ENCODE measurements at places on chromosomes 11 and 22. TPM values are rescaled to one million over a fixed set of nuclear protein-coding genes. Genes with fewer than 3 reads are reported as not detected.

OR8G1 gene
- not detected for total RNA-seq

OR8G5 gene
- not detected for total RNA-seq

TMPRSS13 gene
- total RNA-seq = 11.1 TPM

KCNC1 gene
- not detected for total RNA-seq

FBLN1 gene
- total RNA-seq = 33.7 TPM

SCGB2A2 gene
- total RNA-seq = not detected

HEPHL1 gene
- total RNA-seq = 5.5 TPM

ANAPC15 gene
- total RNA-seq = 17.7 TPM

GRCh38 chr11:61890529-61891330, 615 bp downstream of the FADS3 start:
- no peak for DNase-seq

- DNase-seq = no peak
Observed at GRCh38 chr11:6248248-6248647, 9.4 kb downstream of the CNGA4 start.

DNA sequence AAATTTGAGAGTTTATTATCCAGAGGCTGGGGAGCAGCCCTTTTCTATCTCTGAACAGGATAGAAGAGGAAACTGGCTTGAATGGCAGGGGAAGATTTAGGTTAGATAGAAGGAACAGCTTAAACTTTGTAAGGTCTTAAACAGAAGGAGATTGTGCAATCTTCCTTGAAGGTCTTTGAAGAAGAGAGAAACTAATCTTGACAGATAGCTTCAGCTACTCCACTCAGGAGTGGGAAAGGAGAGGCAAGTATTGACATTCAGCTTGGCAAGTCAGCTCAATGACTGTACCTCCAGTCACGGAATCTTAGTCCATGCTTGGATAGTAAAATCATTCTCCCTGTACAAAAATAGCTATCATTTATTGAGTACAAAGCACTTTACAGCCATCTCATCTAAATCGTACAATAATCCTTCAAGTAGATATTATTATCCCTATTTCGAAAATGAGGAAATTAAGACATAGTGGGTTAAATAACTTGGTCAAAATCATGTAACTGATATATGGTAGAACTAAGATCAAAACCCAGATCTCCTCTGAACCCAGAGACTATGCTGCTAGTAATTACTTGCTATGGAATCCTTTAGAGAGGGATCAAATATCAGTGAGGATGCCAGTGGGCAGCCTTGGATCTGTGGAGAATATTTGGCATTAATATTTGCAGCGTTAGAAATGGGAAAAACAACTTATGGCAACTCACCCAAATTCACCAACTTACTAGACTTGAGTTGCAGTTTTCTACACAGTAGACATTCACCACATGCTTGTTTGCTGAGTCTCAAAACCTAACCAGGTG, 14.6 kb downstream of the C11orf97 start:
- DNase-seq = no peak

DNA sequence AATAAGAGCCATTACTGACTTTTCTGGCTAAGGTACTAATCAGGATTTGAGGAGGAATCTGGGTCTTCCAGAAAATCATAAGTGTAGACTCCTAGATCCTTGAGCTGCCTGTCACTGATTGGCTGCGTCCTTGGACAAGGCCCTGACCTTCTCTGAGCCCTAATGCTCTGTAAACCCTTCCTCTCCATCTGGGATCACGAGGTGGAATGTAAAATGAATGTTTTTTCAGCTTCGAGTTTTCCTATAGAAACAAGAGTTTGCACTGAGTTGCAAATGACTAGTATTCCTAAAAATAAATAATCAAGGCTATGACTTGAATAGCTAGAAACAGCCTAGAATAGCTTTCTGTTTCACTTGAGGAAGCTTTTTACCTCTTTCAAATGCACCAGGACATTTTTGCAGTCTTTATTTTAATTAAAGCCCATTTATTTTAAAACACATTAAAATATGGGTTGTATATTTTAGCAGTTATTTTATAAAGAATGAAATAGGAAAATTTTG, 1.1 kb upstream of the DIXDC1 start:
- no peak for DNase-seq

DNA sequence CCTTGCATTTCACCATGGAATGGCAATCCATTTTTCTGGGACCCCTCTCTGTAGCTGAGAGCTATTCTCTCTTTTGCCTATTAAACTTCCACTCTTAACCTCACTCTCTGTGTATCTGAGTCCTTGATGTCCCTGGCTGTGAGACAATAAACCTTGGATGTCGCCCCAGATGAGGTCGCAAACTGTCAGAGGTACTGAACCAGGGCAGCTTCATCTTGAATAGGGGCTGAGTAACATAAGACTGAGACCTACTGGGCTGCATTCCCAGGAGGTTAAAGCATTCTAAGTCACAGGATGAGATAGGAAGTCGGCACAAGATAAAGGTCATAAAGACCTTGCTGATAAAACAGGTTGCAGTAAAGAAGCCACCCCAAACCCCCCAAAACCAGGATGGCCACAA, 68.0 kb downstream of the RSF1 start:
- DNase-seq = no peak

DNA sequence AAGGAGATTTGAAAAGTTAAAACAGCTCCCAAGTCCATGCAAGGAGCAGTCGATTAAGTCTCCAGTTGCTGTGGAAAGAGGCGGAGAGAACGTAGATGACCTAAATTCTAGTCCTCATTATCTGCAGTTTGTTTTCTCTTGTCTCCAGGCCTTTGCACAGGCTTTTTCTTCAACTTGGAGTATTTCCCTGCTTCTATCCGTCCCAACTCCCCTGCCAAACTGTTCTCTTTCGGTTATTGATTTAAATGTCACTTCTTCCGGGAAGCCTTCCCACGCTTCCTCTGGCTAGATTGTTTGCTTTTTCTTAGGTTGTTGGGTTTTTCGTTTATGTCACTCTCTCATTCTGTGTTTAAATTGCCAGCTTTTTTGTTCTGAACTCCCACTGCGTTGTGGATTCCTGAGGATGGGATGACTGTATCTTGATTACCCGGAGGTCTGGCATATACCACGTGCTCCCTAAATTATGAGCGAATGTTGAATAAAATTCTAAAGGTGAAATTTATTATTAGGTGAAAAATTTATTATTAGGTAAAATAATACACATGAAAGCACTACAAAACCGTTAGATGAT, 463 bp downstream of the TMEM126B start:
- DNase-seq = no peak

DNA sequence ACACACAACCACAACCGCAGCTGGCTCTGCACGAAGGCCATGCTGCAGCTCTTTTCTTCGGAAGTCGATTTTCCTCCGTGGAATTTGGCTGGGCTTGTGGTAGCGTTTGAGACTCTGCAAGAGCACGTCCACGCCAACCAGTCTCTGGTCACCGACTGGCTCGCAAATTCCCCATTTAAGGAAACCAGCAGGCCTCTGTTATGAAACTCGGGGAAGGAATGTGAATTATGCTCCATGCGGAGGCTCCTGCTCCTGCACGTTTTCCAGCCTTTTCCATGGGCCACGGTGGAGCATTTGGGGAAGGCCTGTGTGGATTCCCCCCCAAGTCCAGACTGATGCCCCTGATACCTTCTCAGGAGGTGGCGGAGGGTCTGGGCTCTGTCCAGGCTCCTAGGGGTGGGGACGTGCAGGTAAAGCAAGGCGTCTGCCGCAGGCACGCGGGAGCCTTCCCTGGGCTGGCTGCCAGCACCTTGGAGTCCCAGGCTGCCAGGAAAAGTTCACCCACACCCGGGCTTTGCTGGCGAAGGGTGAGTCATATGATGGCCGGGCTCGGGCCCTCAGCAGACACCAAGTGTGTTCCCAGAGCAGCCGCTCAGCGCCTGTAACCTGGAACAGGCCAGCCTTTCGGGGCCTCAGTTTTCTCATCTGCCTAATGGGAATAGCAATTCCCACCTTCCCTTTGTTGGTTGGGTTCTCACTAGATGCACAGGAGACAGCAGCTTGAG, 41.9 kb downstream of the LRP5 start:
- DNase-seq = no peak

DNA sequence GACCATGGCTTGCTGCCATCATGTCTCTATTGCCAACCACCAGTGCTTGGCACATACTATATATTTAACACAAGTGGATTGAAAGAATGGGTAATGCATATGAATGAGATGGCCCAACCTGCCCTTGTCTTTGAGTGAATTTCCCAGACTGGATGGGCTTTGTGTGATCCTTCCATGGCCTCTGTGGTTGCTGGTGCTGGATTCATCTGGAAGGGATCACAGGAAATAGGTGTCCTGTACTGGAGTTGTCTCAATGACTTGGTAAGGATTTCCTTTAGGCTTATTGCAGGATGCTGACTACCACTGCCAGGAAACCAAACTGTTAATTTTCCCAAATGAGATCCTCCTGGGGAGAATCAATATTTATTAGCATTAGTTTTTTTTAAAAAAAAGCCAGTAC, 328.6 kb downstream of the TMEM135 start:
- no peak for DNase-seq

DNA sequence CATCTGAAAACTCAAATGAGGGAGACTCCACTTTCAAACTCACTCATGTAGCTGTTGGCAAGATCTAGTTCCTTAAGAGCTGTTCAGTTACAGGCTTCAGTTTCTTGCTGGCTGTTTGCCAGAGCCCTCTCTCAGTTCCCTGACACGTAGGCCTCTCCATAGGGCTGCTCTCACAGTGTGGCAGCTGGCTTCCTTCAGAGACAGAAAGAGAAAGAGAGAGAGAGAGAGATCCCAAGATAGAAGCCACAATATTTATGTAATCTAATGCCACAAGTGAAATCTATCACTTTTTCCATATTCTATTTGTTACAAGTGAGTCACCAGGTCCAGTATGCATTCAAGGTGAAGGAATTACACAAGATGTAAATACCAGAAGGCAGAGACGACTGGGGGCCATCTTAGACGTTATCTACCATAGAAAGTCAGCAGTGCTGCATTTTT, 168.8 kb downstream of the RCN1 start:
- DNase-seq = no peak

- DNase-seq = no peak
Observed at GRCh38 chr11:13183094-13183825, 94.3 kb upstream of the BMAL1 start.

GRCh38 chr11:111913031-111913861, 712 bp downstream of the HSPB2 start:
- DNase-seq = no peak
